NCI-H1436 (cell line): ENCODE measurements at places on chromosomes 2 and 18.

- no peak for DNase-seq
These were observed 159.7 kb downstream of the MYCN start for GRCh38 chr2:16100006-16100405.

DNA sequence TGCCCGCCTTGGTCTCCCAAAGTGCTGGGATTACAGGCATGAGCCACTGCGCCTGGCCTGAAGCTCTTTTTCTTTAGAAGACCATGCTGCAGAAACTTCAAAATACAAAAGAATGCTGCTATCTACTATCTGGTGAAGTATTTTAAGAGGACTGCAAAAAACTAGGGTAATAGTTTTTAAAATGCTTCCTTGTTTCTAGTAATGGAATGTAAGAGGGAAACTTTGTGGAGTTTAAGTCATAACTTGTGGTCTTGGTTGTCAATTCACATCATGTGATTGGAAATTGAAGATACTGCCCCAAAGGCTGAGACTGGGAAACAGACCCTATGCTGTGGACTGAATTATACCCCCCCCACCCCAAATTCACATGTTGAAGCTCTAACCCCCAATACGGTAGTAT is 68.3 kb downstream of the B3GNT2 start:
- DNase-seq = no peak

GRCh38 chr2:34291076-34291475 is 692.0 kb upstream of the FAM98A start:
- no peak for DNase-seq

DNA sequence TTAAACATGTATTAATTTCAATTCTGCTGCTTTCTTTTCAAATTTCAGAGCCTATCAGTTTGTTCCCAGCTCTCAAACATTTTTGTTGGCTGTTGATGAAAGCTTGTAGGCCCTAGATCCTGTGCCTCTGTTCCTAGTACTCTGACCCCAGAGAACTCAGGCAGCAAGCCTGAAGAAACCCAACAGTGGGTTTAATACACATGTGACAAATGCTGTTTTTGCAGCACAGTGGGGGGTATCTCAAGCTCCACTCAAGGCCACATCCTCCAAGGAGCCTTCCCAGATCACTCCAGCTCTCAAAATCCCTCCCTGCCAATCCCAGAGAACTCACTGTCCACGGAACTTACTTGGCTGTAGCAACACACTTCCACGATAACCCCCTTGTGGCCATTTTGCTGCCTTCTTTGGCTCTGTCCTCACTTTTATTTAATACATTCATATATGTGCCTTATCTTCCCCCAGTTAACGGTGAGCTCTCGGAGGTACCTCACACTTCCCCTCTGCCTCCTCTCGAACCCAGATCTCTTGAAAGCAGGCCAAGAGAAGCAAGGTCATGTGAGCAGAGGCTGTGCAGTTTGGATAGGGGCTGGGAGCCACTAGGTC is 122.4 kb downstream of the TNS1 start:
- DNase-seq = no peak

DNA sequence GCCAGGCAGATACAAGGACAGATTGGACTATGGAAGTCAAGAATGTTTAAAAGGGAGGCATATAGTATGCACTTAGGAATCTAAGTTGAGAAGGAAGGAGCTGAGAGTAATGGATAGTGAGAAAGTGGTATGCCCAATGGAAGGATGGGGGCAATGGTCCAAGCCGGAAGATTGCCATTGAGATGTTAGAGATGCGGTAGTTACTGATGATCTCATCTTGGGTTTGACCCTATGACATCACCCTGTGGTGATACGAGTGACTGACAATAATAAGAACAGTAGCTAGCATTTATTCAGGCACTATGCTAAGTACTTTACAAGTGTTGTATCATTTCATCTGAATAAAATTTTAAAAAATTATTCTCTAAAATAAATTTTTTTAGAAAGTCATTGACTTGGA is 38.5 kb upstream of the ACMSD start:
- DNase-seq = no peak

DNA sequence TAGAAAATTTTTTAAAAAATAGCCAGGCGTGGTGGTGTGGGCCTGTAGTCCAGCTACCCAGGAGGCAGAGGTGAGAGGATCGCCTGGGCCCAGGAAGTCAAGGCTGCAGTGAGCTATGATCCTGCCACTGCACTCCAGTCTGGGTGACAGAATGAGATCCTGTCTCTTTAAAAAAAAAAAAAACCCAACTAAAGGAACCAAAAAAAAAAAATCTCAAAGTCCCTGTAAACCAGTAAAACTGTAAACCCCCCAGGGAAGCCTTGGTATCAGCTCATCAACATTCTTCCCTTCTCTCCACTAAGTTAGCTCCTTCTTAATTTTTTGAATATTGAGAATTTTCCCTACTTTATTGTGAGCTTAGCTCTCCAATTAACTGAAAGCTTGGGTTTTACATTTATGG is 8.4 kb upstream of the MCFD2 start:
- no peak for DNase-seq

DNA sequence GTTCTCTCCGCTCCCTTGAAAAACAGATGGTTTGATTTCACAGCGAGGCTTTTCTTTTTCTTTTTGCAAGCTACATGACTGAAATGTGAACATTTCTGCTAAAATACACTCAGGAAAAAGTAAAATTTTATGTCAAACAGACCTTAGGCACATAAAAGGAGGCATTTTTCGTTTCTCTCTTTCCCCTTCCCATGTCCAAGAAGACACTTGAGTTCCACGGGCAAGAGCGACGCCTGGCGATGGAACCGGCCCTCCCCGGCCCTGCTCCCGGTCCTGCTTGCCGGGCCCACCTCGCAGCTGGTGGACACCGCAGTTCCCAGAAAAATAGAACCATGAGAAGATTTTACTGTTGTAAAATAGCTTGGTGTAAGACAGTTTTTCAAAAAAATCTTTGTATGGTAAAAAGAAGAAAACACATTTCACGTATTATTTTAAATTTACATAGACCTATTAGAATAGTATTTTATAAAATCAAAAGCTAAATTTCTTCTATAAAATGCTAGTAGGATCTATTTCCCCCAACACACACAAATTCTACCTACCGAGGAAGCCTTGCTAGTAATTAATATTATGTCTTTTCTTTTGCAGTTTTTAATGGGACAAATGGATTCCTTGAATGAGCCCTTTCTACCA is 2.3 kb upstream of the ALKAL2 start:
- DNase-seq = peak; percentile 44

DNA sequence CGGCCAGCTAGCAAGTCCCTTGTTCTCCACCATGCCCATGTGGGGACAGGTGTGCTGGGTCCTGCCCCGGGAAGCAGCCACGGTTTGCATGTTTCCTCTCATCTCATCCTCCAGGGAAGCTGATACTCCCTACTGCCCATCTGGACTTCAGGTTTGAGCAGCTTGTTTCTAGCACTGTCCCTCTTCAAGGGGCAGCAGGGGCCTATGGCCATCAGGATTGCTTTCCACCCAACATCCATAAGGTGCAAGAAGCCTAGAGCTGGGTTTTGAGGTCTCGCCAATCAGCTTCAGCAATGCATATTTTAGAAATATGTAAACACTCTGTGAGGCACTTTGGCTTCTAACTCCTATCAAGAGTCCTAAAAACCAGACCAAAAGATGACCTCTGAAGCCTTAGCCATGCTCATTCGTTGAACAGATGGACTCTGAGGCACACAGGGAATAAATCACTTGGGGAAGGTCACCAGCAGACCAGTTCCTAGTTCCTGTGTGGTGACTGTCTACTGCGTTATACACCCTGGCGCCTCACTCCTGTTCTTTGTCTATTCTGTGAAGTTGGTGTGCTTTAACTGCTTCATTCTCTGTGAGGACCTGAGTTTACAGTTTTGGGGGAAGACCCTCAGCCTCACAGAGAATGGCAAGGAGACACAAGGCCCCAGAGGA is 192.6 kb upstream of the TWIST2 start:
- DNase-seq = no peak

- no peak for DNase-seq
These were observed 81.3 kb upstream of the PELI1 start for GRCh38 chr2:64225491-64225890.

DNA sequence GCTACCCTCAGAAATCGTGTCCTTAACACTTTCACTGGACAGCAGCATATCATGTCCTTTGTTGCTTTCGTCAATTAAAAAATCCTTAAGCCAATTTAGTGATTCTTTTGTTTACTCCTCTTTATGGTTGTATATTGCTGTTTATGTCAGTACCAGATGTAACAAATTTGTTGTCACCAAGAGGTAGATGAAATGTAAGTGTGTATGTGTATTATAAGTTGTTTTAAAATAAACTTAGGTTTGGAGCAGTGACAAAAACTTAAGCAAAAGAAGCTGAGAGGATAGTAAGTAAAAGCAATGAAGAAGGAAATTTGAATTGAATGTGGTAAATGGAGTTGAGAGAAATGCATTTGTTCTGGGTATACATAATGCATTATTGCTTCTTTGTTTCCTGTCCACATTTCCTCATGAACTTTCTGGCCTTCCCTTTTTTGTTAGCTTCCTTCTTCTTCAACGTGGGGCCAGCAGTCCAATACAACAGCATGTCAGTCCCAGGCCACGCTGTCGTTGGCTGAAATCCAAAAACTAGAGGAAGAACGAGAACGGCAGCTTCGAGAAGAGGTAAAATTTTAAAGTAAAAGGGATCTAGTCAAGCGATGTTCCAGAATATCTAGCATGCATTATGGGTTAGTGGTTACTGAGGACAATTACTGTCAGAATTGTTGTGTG is 30.5 kb upstream of the SNORC start:
- DNase-seq = no peak

GRCh38 chr2:176126929-176127773 is 2.4 kb upstream of the HOXD8 start:
- peak; percentile 58 for DNase-seq

DNA sequence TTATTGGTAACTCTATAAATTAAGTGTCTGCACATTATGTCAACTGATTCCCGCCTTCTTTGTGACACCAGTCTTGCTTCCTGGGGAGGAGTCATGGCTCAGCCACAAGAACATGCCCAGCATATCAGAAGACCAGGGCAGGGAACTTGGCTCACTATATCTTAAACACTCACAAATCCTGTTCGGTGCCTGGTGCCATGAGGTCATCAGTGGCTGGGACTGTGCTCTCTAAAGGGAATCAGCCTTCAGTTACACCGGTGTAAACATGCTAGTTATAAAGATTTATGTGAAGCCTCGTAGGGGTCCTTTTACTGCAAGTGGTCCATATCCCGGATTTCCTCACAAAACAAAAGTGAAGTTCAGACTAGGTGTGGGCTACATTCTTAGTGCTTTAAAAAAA is 73.1 kb upstream of the ZNF521 start:
- no peak for DNase-seq

- DNase-seq = no peak
These were observed 234.8 kb upstream of the RAB6C start for GRCh38 chr2:129744649-129745048.

- no peak for DNase-seq
These were observed 66.5 kb downstream of the DPP4 start for GRCh38 chr2:162007447-162008040.

GRCh38 chr2:222038067-222038802 is 260.6 kb downstream of the PAX3 start:
- no peak for DNase-seq

DNA sequence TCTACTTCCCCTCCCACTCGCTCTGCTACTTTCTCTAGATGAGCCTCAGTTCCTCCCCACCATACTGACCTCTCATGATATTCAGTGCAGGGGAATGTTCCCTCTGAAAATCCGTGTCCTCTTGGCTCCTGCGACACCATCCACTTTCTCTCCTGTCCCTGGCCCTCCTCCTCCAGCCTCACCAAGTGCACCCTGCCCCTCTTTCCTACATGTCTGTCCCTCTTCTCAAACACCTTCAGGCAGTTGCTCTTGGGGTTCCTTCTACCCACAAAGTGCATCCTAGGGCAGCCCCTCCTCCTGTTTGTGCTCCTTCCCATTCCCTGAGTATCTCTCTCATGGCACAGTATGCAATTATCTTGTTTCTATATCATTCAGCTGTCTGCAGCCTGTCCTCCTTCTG is 246.4 kb upstream of the RAB6C start:
- DNase-seq = no peak

DNA sequence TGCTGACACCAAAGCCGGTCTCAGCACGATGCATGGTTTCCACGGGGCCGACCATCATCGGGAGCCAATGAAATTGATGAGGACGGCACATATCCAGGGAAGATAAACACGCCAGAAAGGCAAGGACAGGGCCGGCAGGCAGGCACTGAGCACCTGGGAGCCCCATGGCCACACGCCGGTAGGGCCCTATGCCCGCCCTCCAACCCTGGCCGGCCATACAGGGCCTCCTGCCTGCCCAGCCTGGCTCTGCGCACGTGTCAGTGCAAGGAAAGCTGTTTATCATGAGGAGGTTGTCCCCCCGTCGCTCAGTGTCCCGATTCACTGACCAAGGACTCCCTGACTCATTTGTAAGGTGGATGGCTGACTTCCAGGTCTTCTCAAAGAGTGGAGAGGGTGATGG is 237.5 kb downstream of the GLI2 start:
- no peak for DNase-seq

- DNase-seq = no peak
These were observed 74.4 kb downstream of the DDX18 start for GRCh38 chr2:117888897-117889296.

DNA sequence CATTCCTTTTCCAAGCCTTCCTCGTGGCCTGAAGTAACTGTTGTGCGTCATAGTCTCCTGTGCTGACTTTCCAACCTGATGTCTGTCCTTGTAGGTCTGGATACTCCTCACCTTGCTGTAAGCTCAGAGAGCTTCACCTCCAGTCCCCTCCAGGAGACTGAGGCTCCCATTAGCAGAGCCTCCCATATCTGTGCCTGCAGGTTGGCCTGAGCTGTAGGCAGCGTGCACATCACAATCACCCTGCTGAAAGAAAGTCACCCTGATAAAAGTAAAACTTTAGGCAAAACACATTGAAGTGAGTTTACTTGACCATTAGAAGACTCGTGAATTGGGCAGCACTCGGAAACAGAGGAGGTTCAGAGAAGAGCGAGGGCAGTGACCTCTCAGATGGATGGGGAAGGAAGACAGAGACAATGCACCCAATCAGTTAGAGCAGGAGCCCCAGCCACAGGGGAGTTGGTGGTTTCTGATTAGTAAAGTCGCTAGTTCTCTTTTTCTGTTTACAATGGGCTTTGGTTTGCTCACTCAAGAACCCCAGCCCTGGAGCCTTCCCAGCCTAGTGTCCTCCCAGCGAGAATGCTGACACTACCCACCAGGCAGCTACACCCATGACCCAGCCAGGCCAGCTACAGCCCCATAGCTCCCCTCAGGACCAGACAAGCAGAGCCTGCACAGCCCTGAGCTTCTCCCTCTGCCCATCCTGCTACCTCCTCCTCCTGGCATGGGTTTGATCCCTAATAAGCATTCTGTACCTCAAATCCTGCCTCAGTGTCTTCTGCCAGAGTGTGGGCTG is 12.1 kb upstream of the TPO start:
- DNase-seq = no peak

DNA sequence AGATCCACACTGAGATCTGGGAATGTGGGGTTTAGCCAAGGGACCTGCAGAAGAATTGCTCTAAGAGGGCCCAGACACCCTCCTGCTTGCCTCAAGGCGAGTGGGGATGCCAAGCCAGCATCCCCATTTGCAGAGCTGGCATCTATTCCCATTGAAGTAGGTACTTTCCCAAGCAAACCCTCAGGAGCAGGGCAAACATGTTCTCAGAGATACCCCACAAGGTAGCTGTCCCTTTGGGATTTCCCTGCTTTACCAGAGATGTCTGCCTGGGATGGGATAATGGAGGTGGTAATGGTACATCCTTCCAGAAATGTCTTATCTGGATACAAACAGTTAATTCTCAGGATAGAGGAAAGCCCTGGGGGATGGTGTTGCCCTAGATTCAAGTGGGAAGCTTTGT is 51.2 kb downstream of the GYPC start:
- DNase-seq = no peak
